Cardiac septum (tissue), 1 donor: ENCODE measurements at places on chromosomes 6 and 20. TPM values are rescaled to one million over a fixed set of nuclear protein-coding genes. Genes with fewer than 3 reads are reported as not detected.

The PXDC1 gene
- 31.7 TPM for total RNA-seq

The TGM3 gene
- total RNA-seq: not detected

The GZF1 gene
- 25.7 TPM for total RNA-seq

The CAP2 gene
- total RNA-seq: 120 TPM

The WFDC2 gene
- total RNA-seq: 1.0 TPM

The PCNA gene
- total RNA-seq: 16.7 TPM

The RFX6 gene
- total RNA-seq: not detected

The COL19A1 gene
- total RNA-seq: 3.3 TPM

The FAM209B gene
- not detected for total RNA-seq

The CRIP3 gene
- 11.2 TPM for total RNA-seq

The LSM2 gene
- total RNA-seq: 24.0 TPM

The AKIRIN2 gene
- total RNA-seq: 52.8 TPM

The SLC17A3 gene
- total RNA-seq: not detected

The OPN5 gene
- total RNA-seq: not detected

The CD109 gene
- total RNA-seq: 6.3 TPM

The TP53INP2 gene
- total RNA-seq: 117 TPM

The GJA10 gene
- total RNA-seq: not detected

The TFAP2A gene
- total RNA-seq: 0.54 TPM

The VWA7 gene
- total RNA-seq: 21.5 TPM

The TCF19 gene
- 2.4 TPM for total RNA-seq
